ENCODE measurements at places on chromosomes 5 and 9. TPM values are rescaled to one million over a fixed set of nuclear protein-coding genes. Genes with fewer than 3 reads are reported as not detected.

Gene PTGDS
- total RNA-seq: 4.8 TPM

Gene GCNT1
- 5.8 TPM for total RNA-seq

Gene MAMDC4
- total RNA-seq: 9.3 TPM

Gene MEGF9
- 14.2 TPM for total RNA-seq

Gene PAPPA
- not detected for total RNA-seq

Gene IGIP
- total RNA-seq: 13.7 TPM

Gene CARD6
- 4.4 TPM for total RNA-seq

Gene UBE2B
- total RNA-seq: 124 TPM

- no peaks in the 10 kb centered on the region for H3K27me3 ChIP-seq
- no peaks in the 10 kb centered on the region for H3K36me3 ChIP-seq
- no peak for DNase-seq
- no peak overlapping the region for H3K4me3 ChIP-seq
- H3K4me1 ChIP-seq: no peaks in the 10 kb centered on the region
- H3K27ac ChIP-seq: no peak overlapping the region
These were observed 411.5 kb downstream of the RASEF start for GRCh38 chr9:82651474-82651873.

DNA sequence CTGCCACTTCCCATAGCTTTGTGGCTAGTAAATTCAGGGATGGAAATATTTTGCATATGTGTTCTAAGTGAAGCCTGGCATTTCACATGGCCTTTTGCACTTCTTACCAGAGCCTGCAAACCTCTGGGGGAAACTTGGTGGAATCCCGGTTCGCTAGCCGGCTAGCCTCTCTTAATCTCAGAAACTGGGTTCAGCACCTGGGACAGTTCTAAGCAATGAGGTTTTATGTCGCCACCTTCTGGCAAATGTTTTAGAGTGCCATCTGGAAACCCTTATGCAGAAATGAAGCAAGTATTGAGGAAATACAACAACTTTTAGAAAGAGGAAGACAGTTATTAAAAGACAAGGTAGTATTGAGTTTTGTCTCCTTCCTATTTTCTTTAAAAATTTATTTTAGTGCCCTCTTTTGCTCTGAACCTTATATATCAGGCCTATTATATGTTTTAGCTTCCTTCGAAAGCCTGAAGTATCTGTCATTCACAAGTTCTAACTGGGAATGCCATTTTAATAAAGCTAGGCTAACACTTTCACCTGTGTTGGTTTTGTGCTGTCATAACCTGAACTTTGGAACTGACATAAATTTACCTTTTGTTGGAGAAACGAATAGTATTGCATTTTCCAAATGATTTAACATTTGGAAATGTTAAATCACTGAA, 963 bp upstream of the HTR1A start:
- H3K4me1 ChIP-seq: no peaks in the 10 kb centered on the region
- H3K4me3 ChIP-seq: no peak overlapping the region
- no peak overlapping the region for H3K27ac ChIP-seq
- no peaks in the 10 kb centered on the region for H3K36me3 ChIP-seq

DNA sequence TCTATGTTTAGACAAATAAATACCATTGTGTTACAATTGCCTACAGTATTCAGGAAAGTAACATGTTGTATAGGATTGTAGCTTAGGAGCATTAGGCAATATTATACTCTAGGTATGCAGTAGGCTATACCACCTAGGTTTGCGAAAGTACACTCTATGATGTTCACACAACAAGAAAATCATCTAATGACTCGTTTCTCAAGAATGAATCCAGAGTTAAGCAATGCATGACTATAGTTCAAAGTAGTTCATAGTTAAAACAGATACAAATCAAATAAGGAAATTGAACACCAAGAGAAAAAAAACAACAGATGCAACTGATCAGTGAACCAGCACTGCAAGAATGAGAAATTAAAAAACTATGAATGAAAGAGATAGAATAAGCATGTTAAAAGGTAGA, 27.6 kb upstream of the ABLIM3 start:
- no peaks in the 10 kb centered on the region for H3K36me3 ChIP-seq
- no peak for DNase-seq
- H3K27me3 ChIP-seq: no peaks in the 10 kb centered on the region
- no peaks in the 10 kb centered on the region for H3K4me1 ChIP-seq
- H3K4me3 ChIP-seq: no peak overlapping the region
- no peak overlapping the region for H3K27ac ChIP-seq

- DNase-seq: no peak
- H3K27ac ChIP-seq: no peak overlapping the region
- peaks cover 14% of the 10 kb centered on the region for H3K36me3 ChIP-seq
- no peak overlapping the region for H3K4me3 ChIP-seq
These were observed 18.0 kb downstream of the PRKAA1 start for GRCh38 chr5:40780199-40780598.

- H3K36me3 ChIP-seq: no peaks in the 10 kb centered on the region
- DNase-seq: no peak
- no peak overlapping the region for H3K4me3 ChIP-seq
- H3K4me1 ChIP-seq: no peaks in the 10 kb centered on the region
- no peaks in the 10 kb centered on the region for H3K27me3 ChIP-seq
These were observed 166.1 kb downstream of the RNF180 start for GRCh38 chr5:64331597-64332277.

GRCh38 chr9:125987420-125987819, 240.2 kb downstream of the PBX3 start:
- H3K36me3 ChIP-seq: no peaks in the 10 kb centered on the region
- H3K4me3 ChIP-seq: no peak overlapping the region
- DNase-seq: no peak
- no peak overlapping the region for H3K27ac ChIP-seq
- no peaks in the 10 kb centered on the region for H3K4me1 ChIP-seq
- no peaks in the 10 kb centered on the region for H3K27me3 ChIP-seq

- H3K4me3 ChIP-seq: no peak overlapping the region
- DNase-seq: no peak
- H3K4me1 ChIP-seq: no peaks in the 10 kb centered on the region
These were observed 45.2 kb upstream of the ANKRD55 start for GRCh38 chr5:56278335-56278753.
